ENCODE measurements at places on chromosomes 11 and 22.

DNA sequence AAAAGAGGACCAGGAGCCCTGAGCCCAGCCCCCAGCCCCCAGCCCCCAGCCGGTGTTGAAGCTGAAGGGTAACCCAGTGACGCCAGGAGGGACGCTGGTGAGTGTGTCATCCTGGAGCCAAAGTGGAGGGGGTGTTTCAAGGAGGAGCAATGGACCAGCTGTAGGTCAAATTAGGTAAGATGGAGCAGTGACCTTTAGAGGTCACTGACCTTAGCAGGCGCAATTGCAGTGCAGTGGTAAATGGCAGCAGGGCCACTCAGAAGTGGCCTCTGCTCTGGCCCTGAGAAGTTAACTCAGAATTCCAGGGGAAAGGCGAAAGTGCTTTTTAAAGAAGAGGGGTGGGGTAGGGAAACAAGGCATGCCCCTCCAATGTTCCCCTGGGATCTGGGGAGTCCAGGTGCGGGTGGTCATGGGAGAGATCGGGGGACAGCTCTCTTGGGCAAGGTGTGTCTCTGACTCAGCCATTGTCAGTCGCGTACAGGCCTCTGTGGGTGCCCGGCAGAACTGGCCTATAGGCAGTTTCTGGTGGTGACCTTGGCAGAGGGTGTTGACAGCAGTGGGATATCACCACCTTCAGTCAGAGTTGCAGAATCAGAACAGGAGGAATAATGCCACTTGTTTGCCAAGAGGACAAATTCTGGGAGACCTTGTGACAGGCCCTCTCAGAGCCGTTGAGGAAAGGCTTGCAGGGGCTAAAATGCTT is 50.3 kb upstream of the TIMP3 start:
- no peak for DNase-seq

DNA sequence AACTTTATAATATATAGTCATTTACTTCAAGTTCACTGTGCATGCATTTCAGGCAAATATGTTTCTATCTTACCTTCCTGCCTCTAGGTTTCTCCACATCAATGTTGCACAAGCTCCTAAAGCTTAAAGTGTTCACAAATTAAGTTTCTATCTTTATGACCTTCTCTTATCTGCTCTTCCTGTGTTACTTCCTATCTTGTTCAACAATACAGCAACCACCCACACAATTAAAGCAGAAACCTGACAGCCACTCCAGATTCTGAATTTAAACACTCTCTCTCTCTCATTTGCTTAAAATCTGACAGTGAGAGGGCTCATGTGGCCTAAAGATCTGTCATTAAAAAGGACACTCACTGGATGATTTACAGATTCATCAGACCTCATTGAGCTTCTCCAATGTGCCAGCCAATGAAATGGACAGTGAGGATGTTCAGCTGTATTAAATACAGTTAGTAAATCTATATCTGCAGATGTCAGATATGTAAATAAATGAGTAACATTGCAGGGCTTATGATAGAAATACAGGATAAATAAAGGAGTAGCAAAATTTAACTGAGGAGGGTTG is 10.9 kb downstream of the PDGFD start:
- peak; percentile 2 for DNase-seq

GRCh38 chr11:422249-422656 is 7.5 kb upstream of the SIGIRR start:
- no peak for DNase-seq

- no peak for DNase-seq
Observed at GRCh38 chr11:108512708-108513107, 14.5 kb upstream of the POGLUT3 start.

GRCh38 chr11:21807350-21807749 is 385.5 kb upstream of the ANO5 start:
- no peak for DNase-seq
